ENCODE measurements at places on chromosomes 12 and 14.

DNA sequence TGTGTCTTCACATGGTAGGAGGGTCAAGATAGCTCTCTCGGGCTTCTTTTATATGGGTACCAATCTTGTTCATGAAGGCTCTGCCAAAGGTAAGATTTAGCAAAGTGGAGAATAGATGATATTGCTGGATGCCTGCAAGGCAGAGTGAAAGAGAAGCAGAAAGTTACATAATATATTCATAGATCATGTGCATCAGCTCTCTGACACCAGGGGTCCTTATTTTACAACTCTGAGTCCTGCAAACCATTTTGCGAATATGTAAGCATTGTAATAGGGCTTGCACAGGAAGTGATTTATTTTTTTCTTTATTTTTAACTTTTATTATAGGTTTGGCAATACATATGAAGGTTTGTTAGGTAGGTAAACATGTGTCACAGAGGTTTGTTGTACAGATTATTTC is 31.8 kb downstream of the CRADD start:
- DNase-seq, result no peak

GRCh38 chr12:70227911-70228310 is 15.3 kb upstream of the CNOT2 start:
- DNase-seq, result no peak

DNA sequence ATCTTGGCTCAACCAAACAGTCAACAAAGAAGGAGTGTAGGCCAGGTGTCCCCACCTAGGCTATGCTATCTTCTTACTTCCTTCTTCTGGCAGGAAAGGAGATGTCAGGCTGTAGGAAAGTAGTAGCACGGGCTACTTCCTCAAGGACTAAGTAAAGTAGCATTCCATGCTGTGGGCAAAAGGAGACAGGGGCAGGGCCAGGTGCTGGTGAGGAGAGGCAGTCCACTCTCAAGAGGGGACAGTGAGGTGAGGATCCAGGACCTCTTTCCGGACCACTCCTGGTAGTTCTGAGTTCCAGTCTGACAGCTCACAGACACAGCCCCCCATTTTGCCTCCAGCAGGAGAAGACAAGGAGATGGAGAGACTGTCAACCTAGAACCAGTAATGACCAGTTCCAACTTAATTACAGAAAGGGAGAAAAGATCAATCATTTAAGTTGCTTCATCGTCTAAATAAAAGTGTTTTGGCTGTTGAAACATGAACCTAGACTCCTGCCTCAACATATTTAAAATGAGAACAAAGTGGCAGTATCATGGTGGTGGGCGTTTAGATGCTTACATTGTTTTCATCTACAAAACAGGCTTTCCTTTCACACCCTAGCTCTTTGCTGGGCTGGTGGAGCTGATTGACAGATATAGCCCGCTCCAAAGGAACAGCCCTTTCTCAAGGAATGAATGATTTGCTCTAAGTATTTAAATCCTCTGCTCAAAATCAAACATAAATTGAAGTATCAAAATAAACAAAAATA is 5.1 kb upstream of the SSTR1 start:
- no peak for DNase-seq

DNA sequence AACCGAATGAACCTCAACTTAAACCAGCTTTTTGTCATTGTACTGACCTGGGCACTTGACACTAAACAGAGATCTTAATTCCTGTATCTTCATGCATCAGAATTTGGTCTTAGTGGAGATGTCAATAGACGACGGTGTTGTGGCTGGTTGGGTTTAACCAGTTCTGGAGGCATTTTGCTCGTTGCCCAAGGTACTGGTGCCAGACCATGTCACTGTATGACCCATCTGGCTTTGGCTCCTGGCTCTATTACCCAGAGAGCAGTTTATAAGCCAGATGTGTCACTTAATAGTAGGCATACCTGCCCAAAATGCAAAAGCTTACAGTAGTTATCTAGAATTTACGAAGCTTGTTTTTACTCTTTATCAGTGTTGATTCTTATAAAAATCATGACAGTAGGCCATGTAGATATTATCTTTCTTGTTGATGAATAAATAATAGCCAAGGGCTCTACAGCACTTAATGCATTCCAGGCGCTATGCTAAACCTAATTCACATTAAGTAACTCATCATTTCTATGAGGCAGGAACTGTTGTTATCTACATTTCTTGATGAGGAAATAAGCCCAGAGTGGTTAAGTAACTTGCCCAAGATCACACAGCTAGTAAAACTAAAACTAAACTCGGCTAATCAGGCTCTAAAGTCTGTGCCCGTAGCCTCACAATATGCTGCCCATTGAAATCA is 179.7 kb upstream of the HIF1A start:
- DNase-seq, result no peak

Data from stimulated activated naive CD8-positive, alpha-beta T cell treated with anti-CD3 and anti-CD28 coated beads, Interleukin-15, amount 100 ng/mL, for 72 hours (primary cell).